ENCODE measurements at places on chromosomes 16 and 17.

- DNase-seq: no peak
Observed at GRCh38 chr17:11622492-11622891, 24.2 kb downstream of the DNAH9 start.

DNA sequence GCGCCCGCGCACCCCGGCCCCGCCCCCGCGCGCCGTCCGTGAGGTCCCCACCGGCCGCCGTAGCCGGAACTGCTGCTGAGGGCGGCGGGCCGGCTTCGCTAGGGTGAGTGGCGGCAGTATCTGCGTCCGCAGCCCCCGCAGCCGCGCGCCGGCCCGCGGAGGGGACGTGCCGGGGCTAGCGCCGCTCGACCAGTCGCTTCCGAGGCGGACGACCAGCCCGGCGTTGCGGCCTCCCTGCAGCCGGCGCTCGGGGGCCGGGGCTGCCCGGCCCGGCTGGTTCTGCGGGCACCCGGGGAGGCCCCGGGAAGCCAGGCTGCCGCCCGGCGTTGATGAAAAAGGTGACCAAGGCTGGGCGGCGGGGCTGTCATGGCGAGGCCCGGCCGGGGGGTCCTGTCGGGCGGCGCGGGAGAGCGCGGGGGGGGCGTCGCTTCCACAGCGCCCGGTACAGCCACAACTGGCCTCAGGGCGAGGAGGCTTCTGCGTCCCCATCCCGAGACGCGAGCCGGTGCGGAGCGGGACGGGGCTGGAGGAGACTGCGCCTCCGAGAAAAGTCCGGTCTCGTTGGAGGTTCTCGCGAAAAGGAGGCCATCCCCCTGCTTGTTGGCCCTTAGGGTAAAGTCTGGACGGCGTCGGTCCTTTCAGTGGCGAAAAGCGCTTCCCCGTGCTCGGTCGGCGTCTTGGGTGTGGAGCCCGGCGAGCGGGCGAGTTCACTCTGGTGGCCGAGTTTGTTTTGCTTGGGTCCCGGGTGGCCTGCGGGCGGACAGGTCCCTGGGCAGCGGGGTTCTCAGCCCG lies at the start of gene CRAMP1:
TSS of gene CRAMP1 (plus strand) at position 41 of the 792 bp plus-strand sequence. CDS start 2,280 bp downstream, outside the sequence.
- no peak for DNase-seq

DNA sequence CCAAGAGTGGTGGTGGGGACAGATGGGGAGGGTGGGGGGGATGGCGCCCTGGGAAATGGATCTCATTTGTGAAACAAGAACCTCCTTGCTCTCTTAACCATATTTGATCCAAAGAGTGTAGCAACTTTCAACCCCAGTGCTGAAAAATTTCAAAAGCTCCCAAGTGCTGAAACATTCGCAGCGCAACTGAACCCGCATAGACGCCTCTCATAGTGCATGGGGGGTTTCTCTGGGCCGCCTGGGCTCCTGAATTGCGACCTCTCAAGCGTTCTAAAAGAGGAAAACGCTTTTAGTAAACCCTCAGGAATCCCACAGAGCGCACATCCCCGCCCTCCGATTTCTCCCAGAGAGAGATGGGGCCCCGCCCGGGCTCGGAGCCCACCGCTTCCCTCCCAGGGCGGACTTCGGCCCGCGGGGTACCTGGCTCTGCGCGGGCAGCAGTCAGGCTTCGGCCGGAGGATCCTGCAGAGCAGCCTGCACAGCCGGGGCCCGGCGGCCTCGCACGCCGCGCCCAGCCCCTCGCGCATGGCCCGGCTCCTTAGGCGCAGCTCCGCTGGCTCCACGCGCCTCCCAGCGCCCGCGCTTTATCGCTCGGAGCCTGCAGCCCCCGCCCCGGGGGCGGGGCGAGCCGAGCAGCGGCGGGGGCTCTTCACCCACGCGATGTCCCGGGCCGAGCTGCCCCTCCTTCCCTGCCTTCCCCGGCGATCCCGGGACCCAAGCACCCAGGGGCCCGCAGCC lies 7.0 kb downstream of the NOS2 start:
- DNase-seq: no peak

GRCh38 chr17:1120596-1121441 lies 59.0 kb downstream of the ABR start:
- DNase-seq: no peak

GRCh38 chr16:38941-39892 lies 14.2 kb downstream of the POLR3K start:
- no peak for DNase-seq

DNA sequence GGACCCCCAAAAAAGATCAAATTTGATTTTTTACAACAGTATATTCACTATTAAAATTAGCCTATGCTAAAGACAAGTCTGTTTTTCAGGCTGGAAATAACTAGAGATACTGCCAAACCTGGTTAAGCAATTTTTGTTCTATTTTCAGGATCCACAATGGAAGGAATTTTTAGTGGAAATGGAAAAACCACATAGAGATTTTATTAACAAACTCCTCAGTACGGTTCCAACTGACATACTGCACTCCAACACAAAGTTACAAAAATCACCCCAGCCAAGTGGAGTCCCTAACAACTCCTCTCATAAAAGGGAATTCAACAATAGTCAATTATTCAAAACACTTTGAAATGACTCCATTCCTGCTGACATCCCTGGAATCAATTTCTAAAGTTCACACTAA lies 101.6 kb upstream of the TOB1 start:
- peak; percentile 68 for DNase-seq

DNA sequence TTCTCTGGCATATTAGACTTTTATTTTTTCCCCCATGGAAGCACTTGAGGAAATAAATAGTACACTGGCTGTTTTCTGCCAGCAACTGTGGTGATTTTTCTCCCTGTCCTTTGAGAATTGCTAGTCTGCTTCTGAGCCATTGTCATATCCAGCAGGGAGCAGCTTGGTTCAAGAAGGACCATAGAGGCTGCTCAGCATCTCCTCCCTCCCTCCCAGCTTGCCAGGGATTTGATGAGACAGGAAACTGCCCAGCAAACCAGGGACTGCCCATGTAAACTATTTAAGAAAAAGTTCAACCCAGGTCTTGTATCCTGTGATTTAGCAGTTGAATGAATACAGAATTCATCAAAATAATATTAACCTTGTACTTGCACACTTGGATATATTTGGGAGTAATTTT lies 39.5 kb downstream of the CYB5B start:
- peak; percentile 31 for DNase-seq

GRCh38 chr16:89426736-89427530 lies 63.4 kb downstream of the ANKRD11 start:
- DNase-seq: no peak

- no peak for DNase-seq
Observed at GRCh38 chr16:62213763-62214162, 177.5 kb upstream of the CDH8 start.

GRCh38 chr16:21598701-21599121 lies 666 bp upstream of the METTL9 start:
- no peak for DNase-seq

Measured in dermis microvascular lymphatic vessel endothelial cell (primary cell).